ENCODE measurements at places on chromosomes 7 and 10.

DNA sequence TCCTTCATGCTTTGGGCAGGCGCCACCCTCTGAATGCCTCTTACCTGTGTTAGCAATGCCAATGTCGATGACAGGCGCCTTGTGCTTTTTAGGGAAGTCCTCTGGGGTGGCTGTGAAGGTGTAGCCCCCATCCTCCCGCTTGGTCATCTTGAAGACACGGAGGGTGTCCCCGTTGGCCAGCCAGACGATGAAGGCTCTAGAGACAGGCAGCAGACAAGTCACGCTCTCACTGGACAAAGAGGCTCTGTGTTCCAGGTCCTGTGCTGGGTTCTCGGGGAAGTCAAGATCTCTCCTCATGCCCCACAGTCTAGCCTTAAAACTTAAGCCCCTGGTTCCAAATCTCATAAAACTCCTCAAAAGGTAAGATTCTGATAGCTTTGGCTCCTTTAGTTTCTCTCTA, 5.1 kb downstream of the TBL2 start:
- DNase-seq: no peak

DNA sequence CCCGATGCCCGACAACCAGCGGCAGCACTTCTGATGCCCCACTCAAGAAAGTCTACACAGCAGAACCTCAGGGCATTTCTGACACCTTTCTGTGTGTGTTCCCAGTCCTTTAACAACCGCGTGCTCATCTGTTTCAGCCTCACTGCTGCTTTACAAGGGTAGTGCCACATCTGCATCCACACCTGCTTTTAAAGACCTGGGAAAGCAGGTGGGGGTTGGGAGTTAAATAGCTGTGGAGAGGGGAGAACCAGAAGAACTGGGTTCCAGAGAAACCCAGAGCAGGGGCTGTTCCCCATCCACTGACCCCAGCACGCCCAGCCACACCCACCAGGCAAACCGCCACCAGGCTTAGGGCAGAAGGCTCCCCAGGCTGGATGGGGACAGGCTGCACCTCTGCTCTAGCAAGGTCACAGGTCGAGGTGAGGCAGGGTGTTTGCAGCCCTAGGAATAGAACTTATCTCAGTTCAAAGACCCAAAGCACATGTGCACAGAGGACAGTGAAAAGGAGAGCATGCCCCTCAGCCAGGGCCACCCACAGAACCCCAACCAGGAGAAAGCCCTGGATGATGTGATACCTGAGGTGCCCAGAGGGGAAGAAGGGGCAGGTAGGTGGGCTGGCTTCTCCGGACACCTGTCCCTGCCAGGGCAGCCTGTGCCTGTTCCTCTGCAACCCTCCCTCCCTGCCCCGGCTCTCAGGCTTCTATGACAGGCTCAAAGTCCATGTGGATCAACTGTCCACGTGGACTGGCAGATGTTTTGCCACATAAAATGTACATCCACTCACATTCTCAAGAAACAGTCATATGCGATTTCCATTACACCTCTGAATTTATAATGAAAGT, 51.3 kb downstream of the COBL start:
- DNase-seq: no peak

DNA sequence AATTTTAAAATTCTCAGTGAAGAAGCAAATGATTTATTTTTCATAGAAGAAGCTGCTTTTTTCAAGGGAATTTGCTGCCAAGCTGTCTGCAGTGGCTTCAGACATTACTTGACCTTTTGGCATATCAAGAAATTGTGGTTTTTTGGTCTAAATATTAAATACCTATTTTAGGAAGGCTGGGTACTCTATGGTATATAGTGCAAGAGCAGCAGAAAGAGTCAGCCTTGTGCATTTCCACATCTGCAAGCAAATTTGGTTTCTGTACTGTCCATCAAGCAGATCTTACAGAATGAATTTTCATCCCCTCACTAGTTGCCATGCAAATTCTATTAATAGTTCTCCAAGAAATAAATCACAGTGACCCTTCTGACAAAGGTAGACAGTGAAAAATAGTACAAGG, 222.0 kb downstream of the BICC1 start:
- no peak for DNase-seq

GRCh38 chr10:60422809-60423208, 33.1 kb upstream of the ANK3 start:
- no peak for DNase-seq

DNA sequence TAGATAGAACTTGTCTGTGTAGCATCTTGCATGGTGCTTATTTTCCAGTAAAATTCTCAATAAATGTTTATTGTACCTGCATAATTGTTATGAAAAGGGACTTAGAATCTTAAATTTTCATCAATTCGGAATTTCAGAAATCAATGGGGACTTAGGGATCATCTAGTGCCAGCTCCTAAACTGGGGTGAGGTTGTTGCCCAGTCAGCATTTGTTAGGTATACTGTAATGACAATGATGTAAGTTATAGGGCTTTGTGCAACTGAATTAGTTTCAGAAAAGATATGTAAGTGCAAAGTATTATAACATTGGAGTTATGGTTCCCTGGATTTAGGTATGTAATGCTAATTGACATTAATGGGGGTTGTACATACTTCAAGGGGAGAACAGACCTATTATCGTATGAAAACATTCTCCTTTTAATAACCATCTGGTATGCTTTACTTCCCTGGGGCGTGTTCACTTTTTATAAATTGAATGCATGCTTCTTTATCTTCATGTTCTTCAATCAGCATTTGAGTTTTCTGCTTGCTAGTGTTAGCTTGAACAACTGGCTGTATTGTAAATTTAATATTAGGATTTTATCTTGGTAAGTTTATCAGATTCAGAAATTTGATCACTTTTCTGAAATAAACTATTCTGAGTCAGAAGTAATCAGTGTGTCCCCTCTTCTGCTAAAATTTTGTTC, 270.3 kb downstream of the BBS9 start:
- no peak for DNase-seq

- DNase-seq: no peak
Observed at GRCh38 chr10:113991091-113991860, 52.4 kb upstream of the ADRB1 start.

DNA sequence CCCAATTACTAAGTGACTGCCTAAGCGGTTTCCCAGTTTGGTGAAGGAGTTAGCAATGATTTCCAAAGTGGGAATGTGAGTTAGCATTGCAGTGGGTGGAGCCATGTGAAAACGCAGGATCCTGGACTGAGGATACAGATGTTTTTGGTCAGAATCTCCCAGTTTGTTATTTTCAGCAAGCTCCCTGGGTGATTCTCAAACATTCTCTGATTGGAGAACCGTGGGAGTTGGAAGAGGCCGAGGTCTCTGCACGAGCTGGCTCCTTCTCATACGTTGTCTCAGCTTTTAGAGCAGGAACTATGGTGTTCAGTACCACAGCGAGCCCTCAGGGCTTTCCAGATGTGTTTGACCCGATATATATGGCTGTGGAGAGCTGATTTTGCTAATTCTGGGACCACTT, 396.5 kb upstream of the NPVF start:
- no peak for DNase-seq

GRCh38 chr10:127813290-127813689, 76.3 kb downstream of the FOXI2 start:
- no peak for DNase-seq

- no peak for DNase-seq
Observed at GRCh38 chr7:29377718-29378117, 183.1 kb downstream of the CHN2 start.

GRCh38 chr10:36801660-36802059, 323.7 kb upstream of the ANKRD30A start:
- DNase-seq: no peak

DNA sequence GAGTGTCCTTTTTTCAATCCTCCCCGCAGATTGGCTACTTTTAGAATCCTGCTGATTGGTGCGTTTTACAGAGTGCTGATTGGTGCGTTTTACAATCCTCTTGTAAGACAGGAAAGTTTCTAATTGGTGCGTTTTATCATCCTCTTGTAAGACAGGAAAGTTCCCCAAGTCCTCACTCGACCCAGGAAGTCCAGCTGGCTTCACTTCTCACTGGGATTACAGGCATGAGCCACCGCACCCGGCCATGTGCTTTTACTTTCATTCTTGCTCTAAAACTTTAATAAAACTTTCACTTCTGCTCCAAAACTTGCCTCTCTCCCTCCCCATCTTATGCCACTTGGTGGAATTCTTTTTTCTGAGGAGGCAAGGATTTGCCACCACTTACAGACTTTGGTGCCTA, 17.0 kb upstream of the WAPL start:
- DNase-seq: no peak

DNA sequence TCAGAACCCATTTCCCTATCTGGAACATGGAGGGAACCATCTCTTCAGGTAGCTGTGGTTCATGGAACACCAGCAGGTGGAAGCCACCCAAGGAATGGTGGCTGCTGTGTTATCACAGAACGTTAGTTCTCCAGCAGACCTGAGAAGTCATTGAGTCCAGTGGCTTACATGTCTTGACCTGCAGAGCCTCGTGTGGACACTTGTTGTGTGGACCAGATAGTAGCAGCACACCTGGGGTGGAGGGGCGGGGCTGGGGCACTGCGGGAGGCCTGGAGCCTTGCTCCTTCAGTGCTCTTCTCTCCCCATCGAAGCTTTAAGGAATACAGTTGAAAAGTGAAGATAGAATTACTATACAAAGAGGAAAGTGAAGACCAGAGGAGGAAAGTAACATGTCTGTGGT, 42.4 kb downstream of the VWA2 start:
- DNase-seq: no peak

- no peak for DNase-seq
Observed at GRCh38 chr7:24448038-24448437, 125.2 kb upstream of the PALS2 start.

DNA sequence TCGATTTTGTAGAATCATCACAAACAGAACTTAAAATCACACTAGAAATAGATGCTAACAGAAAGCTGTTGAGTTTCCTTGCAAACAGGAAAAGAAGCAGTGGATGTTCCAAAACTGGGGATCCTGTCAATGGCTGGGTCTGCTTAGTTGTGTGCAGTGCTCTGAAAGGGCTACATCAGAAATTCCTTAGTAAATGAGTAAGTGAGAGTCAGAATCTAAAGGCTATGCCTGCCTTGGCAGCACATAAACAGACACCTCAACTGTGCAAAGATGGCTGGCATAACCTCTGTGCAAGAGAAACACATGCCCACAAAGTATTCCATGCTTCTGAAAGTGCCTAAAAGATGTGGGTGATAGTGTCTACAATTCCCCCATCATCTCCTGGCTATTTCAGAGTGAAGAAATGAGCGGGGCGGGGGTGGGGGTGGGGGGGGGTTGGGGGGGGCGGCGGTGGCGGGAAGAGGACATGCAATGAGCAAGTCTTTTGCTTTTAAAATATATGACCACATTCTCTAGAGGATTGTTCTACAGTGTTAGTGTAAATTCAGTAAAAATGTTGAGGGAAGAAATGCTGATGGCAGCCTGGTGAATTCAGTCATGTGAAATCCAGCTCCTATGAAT, 138.1 kb upstream of the LAMB4 start:
- DNase-seq: no peak

- no peak for DNase-seq
Observed at GRCh38 chr7:91995391-91996105, 54.9 kb downstream of the AKAP9 start.

GRCh38 chr7:117659531-117660011, 179.7 kb downstream of the CFTR start:
- no peak for DNase-seq

GRCh38 chr10:77542710-77543259, 94.8 kb downstream of the KCNMA1 start:
- no peak for DNase-seq

DNA sequence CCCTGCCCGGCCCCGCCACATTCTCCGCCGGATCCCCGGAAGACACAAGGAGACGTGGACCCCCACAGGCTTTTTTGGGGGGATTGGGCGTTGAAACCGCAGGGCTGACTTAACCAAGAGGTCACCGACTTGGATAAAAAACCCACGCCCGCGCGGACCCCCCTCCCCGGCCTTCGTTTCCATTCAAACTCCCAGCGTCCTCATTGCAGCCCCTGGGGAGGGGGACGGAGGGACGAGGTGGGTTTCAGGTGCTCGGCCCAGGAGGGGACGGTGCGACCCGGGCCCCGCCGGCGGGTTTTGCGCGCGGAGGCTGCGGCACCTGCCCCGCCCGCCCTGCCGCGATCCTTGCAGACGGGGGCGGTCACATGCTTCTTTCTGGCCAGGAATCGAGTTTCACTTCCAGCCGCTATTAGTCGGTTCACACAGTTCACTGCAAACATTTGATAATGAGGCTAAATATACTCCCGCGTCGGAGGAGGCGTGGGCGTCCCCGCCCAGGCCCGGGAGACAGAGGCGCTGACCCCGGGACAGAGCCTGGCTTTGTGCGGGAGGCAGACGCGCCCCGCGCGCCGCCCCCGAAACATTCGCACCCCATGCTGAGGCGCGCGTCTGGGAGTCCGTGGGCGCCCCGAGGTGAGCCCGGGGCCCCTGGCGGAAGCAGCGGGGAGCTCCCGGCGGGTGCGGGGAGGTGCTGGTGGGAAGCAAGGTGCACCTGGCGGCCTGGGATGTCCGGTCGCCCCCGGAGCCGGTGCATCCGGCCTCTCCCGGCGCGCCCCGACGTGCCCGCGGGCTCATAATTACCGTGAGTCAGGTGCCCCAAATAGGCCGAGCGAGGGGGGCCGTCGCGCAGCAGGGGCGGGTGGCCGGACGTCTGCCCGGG, 2.7 kb upstream of the PDGFA start:
- DNase-seq: no peak

- DNase-seq: no peak
Observed at GRCh38 chr7:150351587-150352194, 10.3 kb upstream of the RARRES2 start.

GRCh38 chr10:100183481-100183880, 2.3 kb downstream of the ERLIN1 start:
- DNase-seq: no peak

DNA sequence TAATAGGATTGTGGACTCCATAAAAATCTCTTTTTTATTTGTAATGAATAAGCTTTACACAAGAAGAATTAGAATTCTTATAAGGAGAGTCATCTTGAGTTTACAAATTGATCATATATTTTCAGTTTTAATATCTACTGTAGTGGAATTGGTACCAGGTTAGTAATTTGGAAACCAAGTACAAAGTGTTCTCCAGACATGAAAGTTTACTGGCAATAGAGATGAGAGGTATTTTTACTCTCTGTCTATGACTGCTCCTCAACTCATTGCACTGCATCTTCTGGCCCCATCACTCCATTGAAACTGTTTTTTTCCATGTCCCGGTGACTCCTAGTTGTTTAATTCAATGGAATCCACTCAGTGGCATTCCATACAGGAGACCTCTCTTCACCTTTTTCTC, 164.5 kb upstream of the SMIM30 start:
- no peak for DNase-seq

GRCh38 chr10:91198781-91199180, 21.7 kb upstream of the PCGF5 start:
- peak; percentile 75 for DNase-seq

DNA sequence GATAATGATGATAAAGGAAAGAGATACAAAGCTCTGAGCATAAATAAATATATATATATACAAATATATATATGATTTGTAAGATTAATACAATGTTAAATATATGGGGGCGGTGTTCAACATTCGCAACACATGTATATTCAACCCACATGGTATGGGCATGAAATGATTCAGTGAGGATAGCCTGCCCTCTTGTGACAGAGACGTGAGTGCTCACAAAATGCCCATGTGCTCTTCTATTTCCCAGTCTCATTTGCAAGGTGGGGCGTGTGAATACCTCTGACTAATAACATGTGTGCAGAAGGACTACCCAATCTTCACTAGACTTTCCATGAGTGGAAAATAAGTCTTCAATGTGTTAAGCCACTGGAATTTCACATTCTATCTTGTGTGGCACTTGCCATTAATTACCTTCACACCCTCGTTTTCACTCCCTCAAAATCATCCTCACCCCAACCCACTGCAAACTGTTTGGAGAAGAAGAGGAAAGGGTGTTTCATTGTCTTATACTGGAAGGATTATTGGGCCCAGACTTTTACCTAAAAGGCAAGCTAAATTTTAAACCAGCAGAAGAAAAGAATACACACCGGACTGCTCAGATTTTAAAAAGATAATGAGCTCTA, 26.9 kb downstream of the ASAH2 start:
- peak; percentile 40 for DNase-seq

Measured in GM04504 (cell line).